Activated naive CD4-positive, alpha-beta T cell treated with anti-CD3 and anti-CD28 coated beads, Interleukin-2, amount 10 ng/mL, durations not matched to agents 5 hours and 36 hours (primary cell): ENCODE measurements at places on chromosomes 16 and 17. TPM values are rescaled to one million over a fixed set of nuclear protein-coding genes. Genes with fewer than 3 reads are reported as not detected.

CCT6B gene
- total RNA-seq = 1.0 TPM

CSF3 gene
- not detected for total RNA-seq

NPIPA2 gene
- 7.3 TPM for total RNA-seq

KRTAP4-1 gene
- not detected for total RNA-seq

ICAM2 gene
- 124 TPM for total RNA-seq

SLC2A4 gene
- not detected for total RNA-seq

KCNH4 gene
- total RNA-seq = 0.14 TPM

CPPED1 gene
- 17.7 TPM for total RNA-seq
